ENCODE measurements at places on chromosomes 2 and 18. TPM values are rescaled to one million over a fixed set of nuclear protein-coding genes. Genes with fewer than 3 reads are reported as not detected.

DNA sequence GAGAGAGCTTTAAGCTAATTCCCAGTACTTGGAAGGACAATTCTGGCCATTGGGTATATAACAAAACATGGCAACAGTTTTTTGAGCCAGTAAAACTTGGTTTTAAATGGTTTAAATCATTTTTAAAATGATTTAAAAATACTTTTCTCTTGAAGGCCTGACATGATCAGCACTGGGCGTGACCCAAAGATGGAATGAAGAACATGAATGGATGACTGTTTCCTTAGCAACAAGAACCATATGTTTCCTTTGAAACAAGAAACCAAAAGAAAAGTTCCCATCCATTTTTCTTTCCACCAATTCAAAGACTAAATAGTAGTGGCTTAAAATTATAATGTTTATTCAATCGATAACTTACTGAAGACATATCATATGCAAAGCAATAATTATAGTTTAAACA lies 348.3 kb upstream of the FIGN start:
- DNase-seq = no peak

- DNase-seq = no peak
These were observed 67.3 kb downstream of the PARD6G start for GRCh38 chr18:80179857-80180558.

GRCh38 chr2:146365041-146365440 lies 1479.8 kb upstream of the ACVR2A start:
- DNase-seq = no peak

DNA sequence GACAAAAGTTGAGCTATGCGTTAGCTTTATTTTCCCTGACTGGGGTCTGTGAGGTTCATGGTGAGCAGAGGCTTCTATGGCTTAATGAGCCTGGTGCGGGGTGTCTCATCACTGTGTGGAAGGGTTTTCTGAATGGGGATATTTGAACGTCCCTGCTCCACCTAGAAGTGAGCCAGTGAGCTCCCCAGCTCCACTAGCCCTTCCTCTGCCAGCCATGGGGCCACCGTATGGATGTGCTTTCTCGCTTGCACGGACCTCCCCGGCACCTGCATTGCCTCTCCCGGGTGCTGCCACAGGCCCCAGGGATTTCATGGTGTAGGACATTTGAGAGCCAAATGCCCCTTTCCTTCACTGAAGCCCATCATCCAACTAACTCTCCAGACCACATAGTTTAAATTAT lies 37.8 kb downstream of the CYP26B1 start:
- DNase-seq = peak; percentile 7

GRCh38 chr2:52082646-52083045 lies 1050.7 kb upstream of the NRXN1 start:
- DNase-seq = no peak

The ALPG gene
- 3.3 TPM for total RNA-seq

The VWA3B gene
- 3.2 TPM for total RNA-seq

The ACMSD gene
- not detected for total RNA-seq

Data from colonic mucosa (tissue), 4 donors.